ENCODE measurements at places on chromosomes 7 and 10.

DNA sequence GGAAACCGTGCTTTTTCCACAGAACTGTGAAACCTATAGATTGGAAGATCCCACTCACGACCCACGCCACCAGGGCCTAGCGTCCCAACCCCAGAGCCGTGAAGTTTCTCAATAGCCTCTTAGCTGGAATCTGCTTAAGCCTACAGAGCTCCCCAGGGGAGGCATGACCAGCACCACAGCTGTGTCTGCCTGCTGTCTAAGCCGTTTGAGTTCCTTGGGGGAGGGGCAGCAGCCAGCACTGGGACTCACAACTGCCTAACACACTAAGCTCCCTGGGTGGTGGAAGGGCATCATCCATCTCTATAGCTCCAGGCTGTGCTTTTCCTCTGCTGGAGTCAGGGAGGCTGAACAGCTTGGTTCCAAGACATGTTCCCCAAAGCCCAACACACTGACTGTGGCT lies 26.0 kb upstream of the TMEM140 start:
- no peak for DNase-seq

- DNase-seq = no peak
Measured at GRCh38 chr7:112510001-112510742, 29.4 kb downstream of the LSMEM1 start.

DNA sequence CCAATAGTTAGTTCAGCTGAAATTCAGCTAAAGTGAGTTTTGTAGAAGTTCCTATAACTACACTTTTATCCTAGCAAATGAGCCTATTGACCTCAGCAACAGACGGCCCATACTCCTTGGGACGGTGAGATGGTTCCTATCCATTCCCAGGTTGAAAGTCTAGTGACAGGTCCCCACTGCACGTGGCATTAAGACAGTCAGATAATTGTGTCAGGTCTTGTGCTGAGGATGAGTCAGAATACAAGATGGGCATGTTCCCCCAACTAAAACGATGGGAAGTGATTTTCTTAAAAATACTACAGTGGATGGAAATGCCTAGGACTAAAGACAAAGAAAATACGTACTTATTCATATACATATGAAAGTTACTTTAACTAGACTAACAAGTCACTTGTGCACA lies 2.1 kb downstream of the CAV1 start:
- DNase-seq = no peak

DNA sequence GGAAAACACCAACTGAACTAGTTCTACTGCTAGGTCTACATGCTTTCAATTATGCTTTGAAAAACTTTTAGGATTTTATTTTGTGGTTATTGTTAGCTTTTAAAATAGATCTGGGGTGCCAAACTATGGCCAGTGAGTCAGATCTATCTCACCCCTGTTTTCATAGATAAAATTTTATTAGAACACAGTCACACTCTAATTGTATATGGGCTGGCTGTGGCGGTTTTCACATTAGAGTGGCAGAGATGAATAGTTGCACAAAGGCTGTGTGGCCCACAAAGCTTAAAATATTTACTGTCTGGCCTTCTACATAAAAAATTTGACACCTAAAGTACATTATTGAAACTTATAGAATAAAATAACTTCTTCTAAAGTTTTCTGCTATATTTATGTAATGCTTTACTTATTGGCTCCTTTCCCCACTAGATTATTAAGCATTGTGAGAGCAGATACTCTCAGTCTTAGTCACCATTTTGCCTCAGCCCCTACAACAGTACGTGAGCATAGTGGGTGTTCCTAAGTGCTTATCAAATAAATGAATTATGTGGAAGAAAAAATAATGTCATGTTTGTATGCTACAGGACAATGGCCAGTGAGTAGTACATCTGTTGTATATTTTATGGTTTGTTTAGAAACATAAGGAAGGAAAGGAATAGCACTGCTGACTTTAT lies 5.4 kb upstream of the SUV39H2 start:
- no peak for DNase-seq

DNA sequence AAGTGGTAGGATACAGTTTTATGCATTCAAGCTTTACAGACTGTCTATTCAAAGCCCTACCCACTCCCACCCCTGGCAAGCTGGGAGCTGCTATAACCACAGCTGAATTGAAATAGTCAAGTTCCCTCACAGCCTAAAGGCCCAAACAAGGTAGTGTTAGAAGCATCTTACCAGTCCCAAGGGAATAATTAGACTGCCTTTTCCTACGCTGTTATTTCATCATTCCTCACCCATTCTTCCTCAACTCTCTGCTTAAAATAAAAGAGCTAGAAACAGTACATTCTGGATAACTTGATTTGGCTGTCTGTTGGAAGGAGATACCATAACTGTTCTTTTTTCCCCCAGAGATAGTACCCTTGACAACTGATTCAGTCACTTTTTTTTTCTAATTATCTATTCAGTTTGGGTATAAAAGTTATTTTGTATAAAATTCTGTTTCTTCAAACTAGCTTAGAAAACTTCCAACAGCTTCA lies 54.0 kb downstream of the RAPGEF5 start:
- no peak for DNase-seq

- DNase-seq = no peak
Measured at GRCh38 chr7:38830826-38831225, 78.2 kb downstream of the VPS41 start.

GRCh38 chr10:78413076-78414055 lies 379.7 kb downstream of the RPS24 start:
- no peak for DNase-seq

- no peak for DNase-seq
Measured at GRCh38 chr10:33594475-33594874, 260.0 kb upstream of the NRP1 start.

- DNase-seq = peak; percentile 81
Measured at GRCh38 chr10:28367929-28368484, 65.1 kb upstream of the MPP7 start.

- DNase-seq = no peak
Measured at GRCh38 chr10:11105676-11106004, 88.0 kb downstream of the CELF2 start.

GRCh38 chr10:94500063-94500462 lies 45.5 kb upstream of the HELLS start:
- no peak for DNase-seq

GRCh38 chr10:79542626-79543025 lies 17.6 kb downstream of the SFTPA2 start:
- DNase-seq = no peak

- DNase-seq = no peak
Measured at GRCh38 chr7:30433082-30433481, 45.5 kb downstream of the NOD1 start.

Measured in activated naive CD4-positive, alpha-beta T cell treated with anti-CD3 and anti-CD28 coated beads, Interleukin-2, amount 10 ng/mL, durations not matched to agents 7 days and 5 days (primary cell).